ENCODE measurements at places on chromosomes 3 and 15.

DNA sequence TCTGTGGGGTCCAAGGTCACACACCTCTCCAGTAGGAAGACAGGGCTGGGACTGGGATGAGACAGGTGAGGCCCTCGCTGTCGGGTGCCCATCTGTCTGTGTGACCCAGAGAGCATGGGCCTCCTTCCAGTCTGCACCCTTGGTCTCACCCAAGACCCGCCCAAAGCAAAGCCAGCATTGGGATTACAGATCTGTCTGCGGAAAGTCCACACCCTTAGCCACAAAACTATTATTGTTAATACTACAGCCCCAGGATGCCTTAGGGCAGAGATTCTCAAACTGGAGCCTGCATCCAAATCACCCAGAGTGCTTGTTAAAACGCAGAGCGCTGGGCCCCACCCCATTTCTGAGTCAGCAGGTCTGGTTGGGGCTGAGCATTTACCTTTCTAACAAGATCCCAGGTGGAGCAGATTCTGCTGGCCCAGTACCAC is 58.5 kb upstream of the ZNF148 start:
- no peak for DNase-seq

GRCh38 chr3:119170821-119171220 is 2.6 kb upstream of the UPK1B start:
- DNase-seq: no peak

DNA sequence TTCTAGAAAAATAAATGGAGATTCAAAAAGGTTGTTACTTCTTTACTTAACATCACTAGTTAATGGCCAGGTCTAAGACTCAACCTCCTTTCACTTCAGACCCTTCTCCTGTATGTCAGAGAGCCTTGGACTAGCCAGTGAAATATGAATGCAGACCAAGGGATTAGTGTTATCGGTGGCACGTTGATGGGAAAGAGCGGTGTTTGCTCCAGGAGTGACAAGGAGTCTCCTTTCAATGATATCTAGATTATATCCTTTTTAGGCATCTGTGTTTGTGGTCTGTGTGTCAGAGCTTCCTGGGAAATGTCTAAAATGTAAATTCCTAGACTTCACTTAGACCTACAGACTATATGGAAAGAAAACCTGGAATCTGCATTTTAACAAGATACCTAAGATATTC is 658.0 kb upstream of the KCNMB2 start:
- DNase-seq: no peak

DNA sequence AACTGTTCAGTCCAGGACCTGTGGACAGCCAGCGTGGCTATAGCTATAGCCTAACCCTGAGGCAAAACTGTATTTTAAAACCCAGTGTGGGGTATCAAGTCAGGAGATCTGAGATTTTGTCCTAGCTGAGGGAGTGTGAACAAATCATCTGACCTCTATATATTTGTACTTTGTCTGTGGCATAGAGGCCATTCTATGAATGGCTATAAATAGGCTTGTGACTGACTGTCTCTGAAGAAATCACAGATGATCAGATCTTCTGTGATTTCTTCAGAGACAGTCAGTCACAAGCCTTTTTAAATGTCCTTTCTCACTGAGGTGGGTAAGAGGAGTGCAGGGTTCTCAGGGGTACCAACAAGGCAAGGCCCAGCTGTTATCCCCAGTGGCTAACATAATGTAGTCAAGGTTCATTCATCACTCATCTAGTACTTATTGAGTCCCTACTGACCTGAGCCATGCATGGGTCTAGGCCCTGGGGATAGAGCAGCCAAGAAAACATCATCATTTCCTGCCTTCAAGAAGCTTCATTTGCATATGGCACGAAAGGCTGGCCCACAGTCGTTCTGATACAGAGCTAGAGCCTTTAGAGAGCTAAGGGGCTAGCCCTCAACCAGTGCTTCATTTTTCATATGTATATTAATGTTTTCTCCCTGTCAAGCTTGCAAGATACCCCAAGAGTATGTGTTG is 53.3 kb downstream of the TIPARP start:
- no peak for DNase-seq

GRCh38 chr3:129703913-129704312 is 97.4 kb upstream of the PLXND1 start:
- no peak for DNase-seq
